ENCODE measurements at places on chromosomes 5 and 9.
A peak's percentile ranks its signal among the peaks of the same experiment; 100 is the strongest.

- DNase-seq, result no peak
Observed at GRCh38 chr5:81288021-81288433, 13.4 kb upstream of the ZCCHC9 start.

GRCh38 chr5:1644810-1645571, 121.2 kb upstream of the LPCAT1 start:
- peak; percentile 93 for DNase-seq

GRCh38 chr5:65986050-65986451, 59.7 kb downstream of the ERBIN start:
- no peak for DNase-seq

- no peak for DNase-seq
Observed at GRCh38 chr9:70110194-70111041, 66.8 kb downstream of the MAMDC2 start.

GRCh38 chr9:86660146-86660943, 287.0 kb downstream of the GAS1 start:
- no peak for DNase-seq

- DNase-seq, result peak; percentile 69
Observed at GRCh38 chr5:39164529-39165402, 54.6 kb downstream of the FYB1 start.

GRCh38 chr5:33227247-33227646, 213.5 kb upstream of the TARS1 start:
- DNase-seq, result no peak

- DNase-seq, result no peak
Observed at GRCh38 chr5:9549941-9550340, 4.1 kb upstream of the SEMA5A start.

DNA sequence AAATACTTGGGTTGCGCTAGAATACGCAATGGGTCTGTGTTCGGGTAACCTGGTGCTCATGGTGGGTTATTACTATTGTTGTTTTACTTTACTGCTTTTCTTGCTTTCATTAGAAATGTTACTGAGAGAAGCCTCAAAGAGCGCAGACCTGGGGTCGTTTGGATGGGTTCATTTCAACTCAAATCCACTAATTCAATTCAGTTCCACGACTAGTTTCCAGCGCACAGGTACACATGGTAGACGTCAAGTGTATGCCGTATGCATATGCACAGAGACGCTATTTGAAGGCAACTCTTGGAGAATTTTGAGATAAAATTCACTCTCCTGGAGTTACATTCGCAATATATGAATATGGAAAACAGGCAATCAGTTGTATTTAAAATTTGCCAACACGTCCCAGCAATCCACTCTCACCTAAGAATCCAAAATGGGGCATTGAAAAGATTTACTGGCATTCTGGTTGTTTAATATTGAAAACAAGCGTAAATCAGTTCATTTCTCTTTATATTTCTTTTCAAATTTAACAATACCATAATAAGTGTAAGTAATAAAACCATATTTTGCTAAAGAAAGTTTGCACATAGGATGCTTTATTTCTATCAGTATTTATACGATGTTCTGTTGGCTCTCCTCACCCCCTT, 4.4 kb upstream of the PAX5 start:
- no peak for DNase-seq

GRCh38 chr5:167571824-167572223, 719.6 kb upstream of the WWC1 start:
- no peak for DNase-seq

- DNase-seq, result no peak
Observed at GRCh38 chr9:34332076-34332964, 3.0 kb downstream of the NUDT2 start.

GRCh38 chr5:53200306-53200705, 90.7 kb upstream of the MOCS2 start:
- no peak for DNase-seq

DNA sequence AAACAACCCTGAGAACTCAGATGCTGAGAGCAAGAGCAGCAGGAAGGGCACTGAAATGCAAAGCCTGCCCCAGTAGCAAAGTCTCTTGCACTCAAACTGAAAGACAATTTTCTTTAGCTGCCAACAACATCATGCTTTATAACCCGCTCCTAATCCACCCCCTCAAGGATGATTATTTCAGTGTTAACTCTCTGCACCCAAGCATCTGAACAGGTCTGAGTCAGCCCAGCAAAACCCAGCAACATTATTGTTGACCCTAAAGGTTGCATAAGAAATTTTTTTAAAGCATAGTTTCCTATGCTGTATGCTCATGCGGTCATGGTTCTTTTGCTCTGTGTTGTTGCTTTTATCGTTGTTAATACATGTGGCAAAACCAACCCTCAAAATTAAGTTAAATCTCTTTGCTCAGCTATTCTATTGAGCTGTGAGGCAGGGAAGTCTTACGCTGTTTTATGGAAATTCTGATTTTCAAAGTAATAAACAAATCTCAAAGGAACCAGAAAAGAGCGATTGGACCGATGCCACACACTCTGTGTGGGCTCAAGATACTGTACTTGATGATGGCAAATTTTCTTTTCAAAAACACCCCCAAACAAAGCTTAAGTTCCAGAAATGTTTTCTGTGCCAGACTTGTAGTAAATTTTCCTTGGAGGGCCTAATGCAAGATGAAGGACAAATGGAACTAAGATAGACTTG, 440.6 kb upstream of the MPDZ start:
- DNase-seq, result no peak

DNA sequence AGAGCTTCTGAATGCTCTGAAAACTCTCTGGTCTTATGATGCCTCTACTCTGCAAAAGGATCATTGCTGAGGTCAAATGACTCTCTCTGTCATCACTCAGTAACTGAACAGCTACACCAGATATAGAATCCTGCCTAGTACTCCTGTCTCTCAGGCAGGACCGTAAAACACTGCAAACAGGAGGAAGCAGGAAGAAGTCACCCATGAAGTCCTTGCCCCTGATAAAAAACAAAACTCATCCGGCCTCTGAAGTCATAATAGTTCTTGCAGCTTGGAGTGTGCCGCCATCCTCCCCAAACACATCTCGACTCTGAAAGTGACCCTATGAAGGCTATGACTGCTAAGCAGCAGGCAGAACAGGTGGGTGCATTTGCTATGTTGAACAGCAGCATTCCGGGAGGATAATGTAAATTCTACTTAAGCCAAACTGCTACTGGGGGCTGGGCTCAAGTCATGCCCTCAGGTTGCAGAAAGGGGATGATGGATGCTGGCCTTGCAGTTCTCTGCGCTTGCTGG, 81.9 kb upstream of the FAM169A start:
- no peak for DNase-seq

- peak; percentile 49 for DNase-seq
Observed at GRCh38 chr9:77177894-77178794, 810 bp downstream of the VPS13A start.

DNA sequence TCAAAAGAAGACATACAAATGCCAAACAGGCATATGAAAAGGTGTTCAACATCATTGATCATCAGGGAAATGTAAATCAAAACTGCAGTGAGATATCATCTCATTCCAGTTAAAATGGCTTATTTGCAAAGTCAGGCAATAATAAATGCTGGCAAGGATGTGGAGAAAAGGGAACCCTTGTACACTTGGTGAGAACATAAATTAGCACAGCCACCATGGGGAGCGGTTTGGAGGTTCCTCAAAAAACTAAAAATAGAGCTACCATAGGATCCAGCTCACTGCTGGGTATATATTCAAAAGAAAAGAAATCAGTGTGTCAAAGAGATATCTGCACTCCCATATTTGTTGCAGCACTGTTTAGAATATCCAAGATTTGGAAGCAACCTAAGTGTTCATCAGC, 50.3 kb downstream of the AP3S1 start:
- no peak for DNase-seq

- DNase-seq, result no peak
Observed at GRCh38 chr9:82247318-82247717, 258.7 kb downstream of the SPATA31D1 start.

GRCh38 chr5:148748702-148749392, 77.6 kb upstream of the ADRB2 start:
- no peak for DNase-seq

DNA sequence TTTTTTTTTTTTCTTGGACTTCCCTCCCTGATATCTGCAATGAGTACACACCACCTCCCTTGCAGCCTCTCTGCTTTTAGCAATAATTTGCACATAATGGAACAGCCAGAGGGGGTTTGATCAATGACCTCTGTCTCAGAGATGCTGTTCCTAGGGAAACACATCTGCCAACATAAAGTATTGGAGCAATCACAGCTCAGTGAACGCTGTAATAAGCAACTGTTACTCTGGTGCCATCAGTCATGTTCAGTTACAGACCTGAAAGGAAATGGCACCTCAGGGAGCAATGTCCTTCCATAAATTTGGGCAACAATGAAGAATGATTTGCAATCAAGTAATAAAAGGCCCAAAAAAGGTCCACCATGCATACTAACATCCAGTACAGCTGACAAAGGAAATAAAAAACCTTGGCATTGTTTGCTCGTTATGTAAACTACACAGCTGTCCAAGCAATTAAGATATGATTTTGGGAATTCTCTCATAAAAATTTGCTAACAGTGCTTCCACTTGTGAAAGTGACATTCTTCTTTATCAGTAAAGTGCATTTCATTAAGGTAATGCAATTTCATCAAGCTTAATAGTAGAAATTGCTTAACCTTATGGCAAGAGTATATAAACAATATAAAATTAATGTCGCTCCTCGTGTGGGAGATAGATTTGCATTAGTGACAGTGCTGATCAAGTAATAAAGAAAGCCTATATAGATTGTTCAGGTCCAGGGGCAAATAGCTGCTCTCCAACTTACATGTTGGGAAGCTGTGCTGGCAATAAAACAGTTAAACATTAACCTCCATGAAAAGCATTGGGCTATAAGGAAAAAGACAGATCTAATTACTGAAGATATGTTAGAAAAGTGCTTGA, 167.8 kb downstream of the RASEF start:
- DNase-seq, result no peak

GRCh38 chr5:145908206-145908960, 28.0 kb upstream of the SH3RF2 start:
- no peak for DNase-seq

DNA sequence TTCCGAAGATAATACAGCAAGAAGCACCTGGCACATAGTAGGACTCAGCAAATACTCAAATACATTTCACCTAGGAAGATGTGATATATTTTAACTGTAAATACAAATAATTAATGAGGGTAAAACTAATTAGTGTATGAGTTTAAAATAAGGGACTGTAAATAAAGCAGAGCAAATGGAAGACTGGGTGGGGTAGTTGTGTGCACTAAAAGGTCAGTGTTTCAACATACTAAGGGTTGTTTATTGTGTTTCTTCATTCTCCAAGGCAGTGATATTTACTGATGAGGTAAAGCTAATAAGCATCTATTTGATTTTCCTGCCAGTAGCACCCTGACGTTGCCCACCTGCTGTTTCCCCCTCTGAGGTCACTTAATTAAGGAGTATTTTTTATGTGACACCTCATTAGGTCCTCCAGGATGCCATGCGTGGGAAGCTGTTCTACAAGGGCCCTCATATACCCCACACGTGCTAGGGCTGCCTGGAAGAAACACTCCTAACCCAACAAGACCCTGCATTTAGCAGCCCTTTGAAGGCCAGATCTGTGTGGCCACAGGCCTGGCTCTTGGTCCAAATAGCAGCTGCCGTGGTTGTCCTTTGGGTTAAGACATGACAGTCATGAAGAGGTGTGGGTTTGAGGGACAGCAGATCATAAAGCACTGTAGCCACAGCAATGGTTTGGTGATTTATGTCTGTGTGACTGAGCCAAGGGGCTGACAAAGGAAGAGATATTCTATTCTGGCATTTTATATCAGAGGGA, 97.5 kb upstream of the RPS23 start:
- DNase-seq, result no peak

- DNase-seq, result no peak
Observed at GRCh38 chr9:81847181-81847915, 80.9 kb upstream of the SPATA31D4 start.

DNA sequence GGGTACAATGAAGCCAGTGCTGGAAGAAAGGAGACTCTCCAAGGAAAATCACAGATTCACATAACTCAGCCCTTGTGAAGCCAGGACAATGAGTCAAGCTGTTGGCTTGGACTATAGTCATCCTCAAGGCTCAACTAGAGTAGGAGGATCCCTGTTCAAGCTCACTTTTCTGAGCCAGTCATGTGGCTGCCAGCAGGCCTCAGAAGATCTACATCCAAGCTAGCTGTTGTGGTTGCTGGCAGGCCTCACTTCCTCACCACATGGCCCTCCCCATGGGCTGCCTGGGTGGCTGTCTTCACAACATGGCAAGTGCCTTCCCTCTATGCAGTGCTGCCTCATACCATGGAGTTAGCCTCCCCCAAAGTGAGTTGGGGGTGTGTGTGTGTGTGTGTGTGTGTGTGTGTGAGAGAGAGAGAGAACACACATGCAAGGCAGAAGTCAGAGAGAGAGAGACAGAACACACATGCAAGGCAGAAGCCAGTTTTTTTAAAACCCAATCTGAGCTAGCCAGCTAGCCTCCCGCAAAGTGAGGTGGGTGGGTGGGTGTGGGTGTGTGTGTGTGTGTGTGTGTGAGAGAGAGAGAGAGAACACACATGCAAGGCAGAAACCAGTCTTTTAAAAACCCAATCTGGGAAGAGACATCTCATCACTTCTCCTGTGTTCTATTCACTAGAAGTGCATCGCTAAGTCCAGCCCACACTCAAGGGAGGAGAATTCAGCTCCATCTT, 17.1 kb downstream of the SCAI start:
- DNase-seq, result peak; percentile 93

- DNase-seq, result no peak
Observed at GRCh38 chr5:74516211-74516636, 124.3 kb downstream of the ENC1 start.

DNA sequence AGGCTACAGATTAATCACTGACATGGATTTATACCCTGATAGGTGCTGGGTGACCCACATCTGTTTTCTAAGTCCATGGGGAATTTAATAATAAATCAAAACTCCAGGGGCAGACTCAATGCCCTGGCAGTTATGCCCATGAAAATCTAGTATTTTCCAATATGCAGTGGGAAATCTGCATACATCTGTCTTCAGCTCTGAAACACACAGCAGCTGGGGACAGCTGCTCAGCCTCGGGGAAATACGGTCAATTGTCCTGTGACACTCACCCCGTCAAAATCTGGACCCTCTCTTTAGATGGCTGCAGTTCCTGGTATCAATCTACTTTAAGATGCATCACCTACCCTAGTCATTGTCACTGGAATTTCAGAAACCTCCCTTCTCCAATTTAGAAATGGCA, 12.7 kb upstream of the C1QTNF3 start:
- DNase-seq, result no peak

GRCh38 chr5:177457852-177458681, 11.5 kb downstream of the PRR7 start:
- DNase-seq, result no peak

Measured in natural killer cell (primary cell).